Stimulated activated CD8-positive, alpha-beta memory T cell treated with anti-CD3 and anti-CD28 coated beads, Interleukin-2, amount 100 ng/mL, for 1 hour (primary cell): ENCODE measurements at places on chromosomes 1 and 21.

DNA sequence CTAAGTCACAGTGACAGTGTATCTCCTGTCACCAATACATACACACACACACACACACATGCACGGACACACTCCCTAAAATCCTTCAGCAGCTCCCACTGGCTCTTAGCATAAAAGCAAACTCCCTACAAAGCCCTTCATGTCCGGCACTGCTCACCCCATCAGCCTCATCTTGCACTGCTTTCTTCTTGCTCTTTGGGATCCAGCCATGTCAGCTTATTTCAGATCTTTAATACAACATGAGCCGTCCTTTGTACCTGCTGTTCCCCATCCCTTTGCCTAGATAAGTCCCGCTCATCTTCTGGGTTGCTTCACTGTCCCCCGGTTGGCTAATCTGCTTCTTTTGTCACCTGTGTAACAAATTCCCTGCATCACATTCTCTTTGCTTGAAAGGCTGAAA lies 82.1 kb upstream of the VAV3 start:
- DNase-seq: no peak

GRCh38 chr1:212689196-212689725 lies 10.4 kb downstream of the BATF3 start:
- DNase-seq: no peak

DNA sequence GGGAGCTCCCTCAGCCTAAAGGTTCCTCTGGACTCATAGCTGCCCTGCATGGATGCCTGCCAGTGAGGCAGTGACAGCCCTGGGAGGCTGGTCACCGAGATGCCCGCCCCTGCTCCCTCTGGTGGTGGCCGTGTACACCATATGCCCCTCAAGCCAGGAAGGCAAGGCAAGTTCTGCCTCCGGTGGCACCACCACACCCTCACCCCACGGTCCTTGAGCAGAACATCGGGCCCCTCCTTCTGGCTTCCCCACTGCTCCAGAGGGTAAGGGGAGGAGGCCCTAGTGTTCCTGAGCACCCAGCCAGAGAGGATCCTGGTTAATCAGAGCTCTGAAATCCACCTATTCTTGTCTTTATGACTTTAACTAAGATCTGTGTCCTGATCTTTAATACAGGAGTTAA lies 1.5 kb upstream of the S100A14 start:
- no peak for DNase-seq

- DNase-seq: no peak
Observed at GRCh38 chr1:1364266-1364665, 5.9 kb upstream of the MXRA8 start.

DNA sequence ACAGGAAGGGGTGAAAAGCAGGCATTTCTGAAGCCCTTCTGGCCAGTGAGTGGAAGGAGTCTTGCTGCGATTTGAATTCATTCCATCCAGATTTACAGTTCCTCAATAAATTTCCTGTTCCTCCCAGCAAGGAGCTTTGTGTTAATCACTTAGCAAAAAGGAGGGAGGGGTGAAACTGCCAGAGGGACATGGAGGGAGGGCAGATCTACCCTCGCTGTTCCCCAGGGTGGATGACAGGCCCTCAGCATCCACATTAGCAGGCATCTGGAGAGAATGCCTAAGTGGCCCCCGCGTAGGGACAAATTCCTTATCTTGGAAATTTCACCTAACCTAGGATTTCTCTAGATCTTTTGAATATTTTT lies 1.2 kb downstream of the ETV3 start:
- no peak for DNase-seq

GRCh38 chr1:162381383-162381782 lies at the start of gene C1orf226:
TSS of gene C1orf226 (plus strand) at chr1:162381728. CDS start at chr1:162381902, 174 bp downstream.
- DNase-seq: no peak

GRCh38 chr1:10950316-10951172 lies 61.9 kb upstream of the TARDBP start:
- no peak for DNase-seq

- no peak for DNase-seq
Observed at GRCh38 chr1:155698382-155699038, 9.6 kb downstream of the DAP3 start.

- DNase-seq: no peak
Observed at GRCh38 chr1:67571406-67571805, 113.6 kb upstream of the GADD45A start.

- DNase-seq: no peak
Observed at GRCh38 chr1:153881751-153882150, 41.0 kb downstream of the GATAD2B start.

DNA sequence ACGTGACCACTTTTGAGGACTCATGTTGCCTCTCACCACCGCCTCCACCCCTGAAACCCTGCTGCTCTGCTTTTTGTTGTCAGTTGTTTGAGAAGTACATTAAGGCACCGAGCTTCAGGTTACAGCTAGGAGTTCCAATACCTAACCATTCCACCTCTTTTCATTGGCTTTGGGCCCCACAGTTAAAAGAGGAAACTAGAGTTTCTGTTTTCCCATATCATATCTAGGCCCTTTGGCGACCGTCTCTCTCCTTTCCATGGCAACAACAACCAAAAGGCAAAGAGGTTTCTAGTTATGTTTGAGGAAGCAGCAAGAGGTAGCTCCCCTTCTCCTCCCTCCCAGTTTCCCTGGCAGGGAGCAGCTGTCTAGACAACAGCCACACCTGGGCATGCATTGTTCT lies 5.9 kb downstream of the ANKRD35 start:
- no peak for DNase-seq

- DNase-seq: no peak
Observed at GRCh38 chr1:58999676-59000075, 215.8 kb upstream of the JUN start.

GRCh38 chr1:11272832-11273594 lies at the start of gene UBIAD1:
TSS of gene UBIAD1 (plus strand) at chr1:11273198. CDS start at chr1:11273532, 334 bp downstream.
- DNase-seq: peak; percentile 72

GRCh38 chr1:153789478-153790034 lies 14.3 kb downstream of the SLC27A3 start:
- DNase-seq: no peak

DNA sequence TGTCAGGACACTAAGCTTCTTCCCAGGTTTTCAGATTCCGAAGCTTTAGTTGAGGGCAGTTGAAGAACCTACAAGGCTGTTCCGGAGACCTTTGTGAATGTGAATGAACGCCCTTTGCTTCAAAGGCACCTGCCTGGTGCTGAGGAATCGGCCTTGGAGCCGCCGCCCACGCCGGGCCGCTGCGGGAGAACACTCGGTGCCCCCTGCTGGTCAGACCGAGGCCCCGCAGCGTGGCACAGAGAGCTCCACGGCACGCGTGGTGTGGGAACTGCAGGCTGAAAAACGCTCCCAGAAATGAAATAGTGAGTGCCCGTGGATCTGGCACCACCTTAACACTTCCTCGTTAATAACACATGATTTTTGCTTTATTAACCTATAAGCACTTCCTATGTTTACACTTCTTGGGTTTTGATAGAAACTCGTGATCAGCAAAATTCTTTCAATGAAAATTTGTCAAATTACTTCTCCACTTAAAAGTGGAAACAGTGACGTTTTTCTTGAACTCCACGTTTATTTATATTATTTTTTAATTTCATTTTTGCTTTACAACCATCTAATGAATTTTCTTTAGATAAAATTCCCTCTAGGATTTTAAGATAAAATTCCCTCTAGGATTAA lies 460.6 kb downstream of the DSCAM start:
- DNase-seq: no peak

GRCh38 chr1:205907794-205908193 lies 35.5 kb downstream of the SLC26A9 start:
- DNase-seq: no peak

- DNase-seq: no peak
Observed at GRCh38 chr1:59554011-59554663, 257.2 kb downstream of the FGGY start.

DNA sequence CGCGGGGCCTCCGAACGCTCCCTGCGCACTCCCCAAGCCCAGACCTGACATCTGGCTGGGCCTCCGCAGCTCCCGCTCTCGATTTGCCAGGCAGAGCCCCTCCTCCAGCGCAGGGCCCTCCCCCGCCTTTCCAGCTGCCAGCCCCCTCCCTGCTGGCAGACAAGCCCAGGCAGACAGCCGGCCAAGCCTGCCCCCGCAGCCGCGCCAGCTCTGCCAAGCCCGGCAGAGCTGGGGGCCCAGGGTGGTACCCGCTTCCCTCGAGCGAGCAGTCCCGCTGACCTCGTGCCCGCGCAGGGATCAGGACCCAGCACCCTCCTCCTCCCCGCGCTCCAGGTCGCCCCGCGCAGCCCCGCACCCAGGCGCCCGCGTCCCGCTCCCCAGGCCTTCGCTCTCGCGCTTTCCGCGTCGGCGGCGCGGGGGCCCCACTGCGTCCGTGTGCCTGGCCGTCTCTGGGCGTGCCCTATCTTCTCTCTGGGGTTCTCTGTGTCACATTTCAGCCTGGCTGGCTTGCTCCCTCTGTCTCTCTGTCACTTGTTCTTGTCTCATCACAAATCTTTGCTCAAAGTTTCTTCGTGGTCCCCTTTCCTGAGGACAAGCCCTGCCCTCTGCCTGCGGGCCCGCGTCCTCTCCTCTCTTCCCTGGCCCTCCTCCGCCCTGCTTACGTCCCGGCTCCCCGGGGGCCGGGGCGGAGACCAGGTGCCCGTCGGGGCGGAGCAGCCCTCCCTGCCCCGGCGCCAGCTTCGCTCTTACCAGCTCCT lies 580 bp downstream of the INKA2 start:
- no peak for DNase-seq

DNA sequence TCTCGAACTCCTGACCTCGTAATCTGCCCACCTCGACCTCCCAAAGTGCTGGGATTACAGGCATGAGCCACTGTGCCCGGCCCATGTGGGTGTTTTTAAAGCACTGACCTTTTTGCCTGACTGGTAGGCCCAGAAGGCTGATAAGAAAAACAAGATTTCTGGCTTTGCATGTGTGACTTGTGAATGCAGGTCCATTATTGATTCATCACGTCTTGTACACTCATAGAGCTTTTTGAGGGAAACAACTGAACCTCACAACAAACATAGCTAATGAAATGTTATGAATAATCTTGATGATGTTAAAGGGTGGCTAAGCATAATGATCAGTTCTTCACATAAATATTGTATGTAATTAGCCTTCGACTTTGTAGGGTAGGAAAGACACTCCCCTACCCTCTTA lies 140.9 kb upstream of the UBE2U start:
- no peak for DNase-seq

DNA sequence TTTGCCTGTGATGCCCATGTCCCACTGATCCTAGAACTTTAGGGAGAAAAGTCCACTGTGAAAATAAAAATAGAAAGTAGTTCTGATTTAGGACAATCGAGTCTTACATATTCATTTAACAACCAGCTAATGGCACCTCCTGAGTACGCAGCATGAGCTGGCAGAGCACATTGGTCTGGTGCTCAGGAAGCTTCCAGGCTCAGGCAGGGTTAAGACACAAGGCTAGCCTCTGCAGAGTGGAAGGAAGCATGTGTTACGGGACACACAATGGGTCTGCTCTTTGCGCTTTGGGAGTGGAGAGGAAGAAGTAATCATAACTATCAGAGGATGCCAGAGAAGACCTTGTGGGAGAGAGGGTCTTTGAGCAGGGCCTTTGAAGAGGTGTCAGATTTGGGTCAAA lies 4.2 kb upstream of the KLHDC8A start:
- DNase-seq: no peak

DNA sequence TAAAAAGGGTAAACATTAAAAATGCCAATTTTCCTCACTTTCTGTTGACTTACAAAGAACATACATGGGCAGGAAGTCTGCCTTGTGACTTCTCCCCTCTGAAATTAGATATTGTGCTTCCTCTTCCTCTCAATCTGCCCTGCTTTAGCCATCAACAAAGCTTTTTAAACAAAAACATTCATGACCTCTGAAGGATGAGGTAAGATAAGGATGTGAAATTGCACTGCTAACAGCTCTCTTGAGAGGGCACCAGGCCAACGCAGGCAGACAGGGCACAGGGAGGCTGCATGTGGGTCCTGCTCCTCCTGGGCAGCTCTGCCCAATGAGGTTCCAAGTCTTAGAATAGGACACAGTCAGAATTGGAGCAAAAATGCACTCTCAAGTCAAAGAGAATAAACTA lies 62.1 kb downstream of the DEGS1 start:
- no peak for DNase-seq

DNA sequence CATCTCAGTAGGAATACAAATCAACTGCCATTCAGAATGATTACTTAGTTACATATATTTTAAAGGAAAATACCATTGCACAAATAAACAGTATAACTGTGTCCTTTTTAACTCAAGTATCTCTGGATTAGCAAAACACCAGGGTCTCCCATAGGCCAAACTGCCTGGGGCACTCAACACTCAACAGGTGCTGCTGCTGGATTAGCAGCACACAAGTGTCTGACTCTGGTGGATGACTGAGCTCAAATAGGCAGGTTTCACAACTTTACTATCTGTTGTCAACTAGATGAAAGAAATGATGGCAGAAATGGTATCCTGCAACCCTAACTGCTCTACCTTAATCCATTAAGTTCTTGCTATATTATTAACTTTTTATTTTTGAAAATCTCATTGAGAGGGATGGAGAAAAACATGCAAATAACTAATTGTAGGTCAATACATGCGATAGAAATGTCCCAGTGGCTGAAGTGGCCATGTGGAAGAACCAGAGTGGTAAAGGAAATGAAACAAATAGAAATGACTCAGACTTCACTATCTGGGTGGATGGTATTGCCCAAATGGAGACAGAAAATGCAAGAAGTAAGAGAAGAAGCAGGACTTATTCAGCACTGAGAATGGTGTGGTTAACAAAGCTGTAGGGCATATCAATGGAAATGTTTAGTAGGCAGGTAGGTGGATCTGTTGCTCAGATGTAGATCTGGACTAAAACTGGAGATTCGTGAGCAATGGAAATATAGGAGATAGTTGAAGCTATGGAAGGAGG lies 90.8 kb upstream of the CCDC190 start:
- no peak for DNase-seq
